ENCODE measurements at places on chromosomes 7 and 10. TPM values are rescaled to one million over a fixed set of nuclear protein-coding genes. Genes with fewer than 3 reads are reported as not detected.

Gene CBX3
- 178 TPM for total RNA-seq

Gene SSC4D
- total RNA-seq, result not detected

Gene JCAD
- 25.6 TPM for total RNA-seq

Gene IFIT5
- total RNA-seq, result 33.5 TPM

- DNase-seq, result no peak
Observed at GRCh38 chr10:66783316-66783715, 142.5 kb upstream of the LRRTM3 start.

DNA sequence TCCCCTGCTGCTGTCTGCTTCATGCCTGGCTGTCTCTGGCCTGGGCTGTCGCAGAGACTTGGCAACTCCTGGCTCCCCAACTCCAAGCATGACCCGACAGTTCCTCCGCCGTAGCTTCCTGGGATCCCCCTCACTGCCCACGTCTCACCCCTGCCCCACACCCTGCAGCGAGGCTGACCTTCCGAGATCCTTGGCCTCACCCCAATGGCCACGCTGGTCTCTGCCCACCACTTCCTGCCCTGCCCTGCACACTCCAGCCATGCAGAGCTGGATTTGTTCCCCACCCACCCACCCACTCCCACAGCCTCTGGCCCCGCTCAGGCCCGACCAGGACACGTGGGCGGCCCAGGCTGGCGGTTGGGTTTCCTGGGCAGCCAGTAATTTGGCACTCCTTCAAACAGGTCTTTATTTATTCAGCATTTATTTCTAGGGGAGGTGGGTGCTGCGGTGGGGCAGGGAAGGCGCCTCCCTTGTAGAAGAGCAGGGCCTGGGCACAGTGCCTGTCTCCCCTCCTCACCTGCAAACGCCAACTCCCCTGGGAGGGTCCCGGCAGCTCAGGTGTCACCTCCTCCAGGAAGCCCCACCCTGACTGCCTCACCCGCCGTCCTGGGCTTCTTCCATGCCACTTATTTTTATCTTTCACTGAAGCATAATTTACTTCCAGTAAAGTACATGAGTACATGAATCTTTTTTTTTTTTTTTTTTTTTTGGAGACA, 25.5 kb downstream of the GTF2IRD1 start:
- DNase-seq, result peak; percentile 54

- no peak for DNase-seq
Observed at GRCh38 chr7:50056131-50056530, 36.9 kb downstream of the ZPBP start.

DNA sequence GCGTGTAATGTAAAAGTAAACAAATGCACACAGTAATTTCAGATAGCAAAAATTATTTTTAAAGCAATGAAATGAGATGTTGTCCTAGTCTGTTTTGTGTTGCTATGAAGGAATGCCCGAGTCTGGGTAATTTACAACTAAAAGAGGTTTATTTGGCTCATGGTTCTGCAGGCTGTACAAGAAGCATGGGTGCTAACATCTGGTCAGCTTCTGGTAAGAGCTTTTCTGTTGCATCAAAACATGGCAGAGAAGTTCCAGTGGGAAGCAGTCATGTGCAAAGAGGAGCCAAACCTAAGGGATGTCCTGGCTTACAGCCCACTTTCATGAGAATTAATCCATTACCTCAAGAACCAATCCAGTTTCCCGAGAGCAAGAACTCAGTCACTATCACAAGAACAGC, 62.9 kb upstream of the MNX1 start:
- no peak for DNase-seq

- DNase-seq, result no peak
Observed at GRCh38 chr10:14478604-14479003, 147.9 kb upstream of the FRMD4A start.

DNA sequence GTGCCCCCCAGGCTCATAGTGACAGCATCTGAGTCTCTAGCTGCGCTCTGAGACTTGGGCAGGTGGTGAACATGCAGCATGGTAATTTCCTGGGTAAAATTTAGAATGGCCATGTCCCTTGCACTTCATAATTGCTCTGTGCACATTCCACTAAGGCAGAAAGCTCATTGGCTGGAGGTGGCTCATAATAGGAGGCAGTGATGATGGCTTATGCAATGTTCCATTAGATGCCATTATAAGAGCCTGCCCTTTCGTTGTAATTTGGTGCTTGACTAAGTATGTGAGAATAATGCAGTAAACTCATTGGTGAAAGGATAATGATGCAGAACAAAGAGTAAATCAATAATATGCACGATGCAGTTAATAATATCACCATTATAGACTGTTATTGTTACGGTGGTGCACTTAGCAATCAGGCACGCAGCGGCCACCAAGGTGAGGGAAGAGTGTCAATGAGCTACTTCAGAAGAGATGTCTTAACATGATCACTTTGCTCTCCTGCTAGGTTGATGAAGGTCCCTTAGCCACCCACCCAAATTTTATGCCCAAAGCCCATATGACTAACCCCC, 545.9 kb downstream of the KCNMA1 start:
- DNase-seq, result no peak

DNA sequence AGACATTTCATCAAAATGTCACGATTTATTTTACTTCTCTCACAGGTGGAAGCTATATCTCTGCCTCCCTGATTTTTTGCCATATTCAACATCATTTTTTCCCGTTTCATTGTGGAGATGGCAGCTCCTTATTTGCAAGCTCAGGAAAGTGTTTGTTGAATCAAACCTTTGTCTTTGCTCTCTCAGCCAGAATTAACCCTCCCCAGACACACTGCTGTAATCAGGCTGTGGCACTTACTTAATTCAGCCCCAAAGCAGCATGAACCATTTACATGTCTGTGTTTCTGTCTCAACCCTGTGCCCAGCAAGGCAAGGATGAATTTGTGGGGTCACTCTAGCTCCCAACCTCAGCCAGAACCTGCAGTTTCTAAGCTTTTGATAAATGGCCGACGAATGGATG, 397.2 kb downstream of the TCERG1L start:
- no peak for DNase-seq

DNA sequence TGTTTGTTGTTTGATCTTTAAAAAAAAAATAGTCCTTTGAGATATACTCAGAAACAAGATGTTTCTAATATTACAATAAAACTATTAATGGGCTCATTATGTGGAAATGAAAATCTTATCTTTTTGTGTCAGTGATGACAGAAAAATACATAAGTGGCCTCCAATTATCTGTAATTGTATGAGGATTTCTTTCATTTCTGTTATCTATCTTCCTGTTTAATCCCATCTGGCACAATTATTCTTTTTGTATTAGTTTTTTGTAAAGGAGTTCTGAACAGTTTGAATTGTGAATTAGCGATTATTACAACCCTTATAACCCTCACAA, 270.8 kb downstream of the BBS9 start:
- DNase-seq, result no peak

GRCh38 chr10:127278001-127278400, 81.6 kb upstream of the INSYN2A start:
- no peak for DNase-seq

DNA sequence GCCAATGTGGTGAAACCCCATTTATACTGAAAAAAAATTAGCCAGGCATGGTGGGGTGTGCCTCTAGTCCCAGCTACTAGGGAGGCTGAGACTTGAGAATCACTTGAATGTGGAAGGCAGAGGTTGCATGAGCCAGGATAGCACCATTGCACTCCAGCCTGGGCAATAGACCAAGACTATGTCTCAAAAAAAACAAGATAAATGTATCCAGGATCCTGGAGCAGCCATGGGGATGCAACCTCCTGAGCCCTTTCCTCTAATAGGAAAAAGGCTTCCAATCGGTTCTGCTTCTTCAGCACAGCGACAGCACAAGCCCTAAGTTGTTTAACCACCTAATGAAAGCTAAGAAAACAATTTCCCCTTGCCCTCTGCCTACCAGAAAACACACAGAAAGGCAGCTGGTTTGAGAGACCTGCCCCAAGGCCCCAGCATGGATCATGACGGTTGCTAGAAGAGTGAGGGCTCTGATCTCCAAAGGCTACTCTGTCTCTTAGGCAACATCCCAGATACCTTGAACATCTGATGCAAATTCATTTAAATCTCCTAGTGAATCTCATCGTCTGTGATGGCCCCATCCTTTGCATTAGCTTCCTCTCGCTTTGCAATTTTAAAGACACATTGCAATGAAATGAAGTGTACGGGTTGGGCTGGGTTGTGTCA, 220.8 kb downstream of the ARHGAP21 start:
- DNase-seq, result no peak

DNA sequence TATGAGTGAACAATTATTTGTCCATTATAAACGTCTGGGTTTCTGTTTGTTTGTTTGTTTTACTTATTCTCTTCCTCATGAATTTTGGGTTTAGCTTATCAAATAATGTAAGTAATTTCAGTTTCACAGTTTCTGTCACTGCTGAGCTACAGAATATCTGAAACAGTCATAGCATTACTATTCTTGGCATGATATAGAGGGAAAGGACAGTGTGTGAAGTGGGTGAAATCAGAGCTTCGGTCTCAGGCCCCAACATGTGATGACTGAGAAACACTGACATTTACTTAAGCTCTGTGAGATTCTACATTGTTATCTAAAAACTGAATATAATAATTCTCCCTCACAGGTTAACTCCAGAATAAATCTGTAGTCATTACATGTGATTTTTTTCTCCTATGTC, 8.8 kb upstream of the OR6V1 start:
- DNase-seq, result no peak

DNA sequence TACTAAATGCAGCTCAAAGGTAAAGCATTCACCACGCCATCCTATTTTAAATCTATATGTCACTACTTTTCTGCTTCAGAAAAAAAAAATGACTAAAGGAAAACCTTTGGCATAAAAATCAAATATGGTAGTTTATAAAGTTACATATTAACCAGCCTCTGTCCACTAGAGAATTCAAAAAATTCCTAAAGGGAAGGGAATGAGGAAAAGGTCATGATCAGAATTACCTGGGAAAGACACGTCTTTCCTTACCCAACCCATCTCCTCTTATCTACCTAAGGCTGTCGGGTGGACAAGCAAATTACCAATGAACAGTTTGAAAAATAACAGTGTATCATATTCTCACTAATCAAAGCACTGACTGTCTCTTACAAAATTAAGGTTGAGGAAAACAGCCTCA, 100.7 kb upstream of the TMEM106B start:
- DNase-seq, result no peak

DNA sequence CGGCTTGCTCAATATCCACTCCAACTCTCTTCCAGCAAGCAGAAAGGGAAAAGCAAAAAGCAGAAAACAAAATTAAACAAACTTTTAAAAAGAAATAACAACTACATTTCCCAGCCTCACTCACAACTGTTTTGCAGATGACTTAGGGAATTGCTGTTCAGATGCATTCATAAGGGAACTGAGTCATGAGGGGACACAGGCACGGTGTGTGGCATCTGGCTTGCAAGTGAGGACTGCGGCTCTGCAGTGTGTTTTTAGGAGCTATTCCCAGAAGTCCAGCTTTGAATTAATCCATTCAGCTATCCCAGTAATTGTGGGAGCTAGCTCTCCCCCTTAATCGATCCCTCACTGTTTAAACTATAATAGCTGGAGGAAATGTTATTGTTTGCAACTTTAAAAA, 30.3 kb downstream of the PTN start:
- DNase-seq, result no peak

GRCh38 chr7:39637400-39637799, 14.0 kb downstream of the RALA start:
- no peak for DNase-seq

DNA sequence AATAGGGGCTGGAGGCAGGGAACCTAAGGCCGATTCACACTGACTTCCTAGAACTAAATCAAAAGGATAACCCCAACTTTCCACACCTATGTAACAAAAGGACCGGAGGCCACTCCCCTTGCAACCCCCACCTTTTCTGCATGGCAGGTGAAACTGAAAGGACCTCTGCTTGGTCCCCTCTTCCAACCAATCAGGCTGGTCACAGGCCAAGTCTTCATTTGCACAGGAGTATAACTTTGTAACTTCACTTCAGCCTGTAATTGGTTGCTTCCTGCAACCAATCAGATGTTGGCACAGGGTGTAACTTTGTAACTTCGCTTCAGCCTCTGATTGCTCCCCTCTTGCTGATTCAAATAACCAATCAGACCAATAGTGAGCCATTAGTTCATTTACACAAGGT, 190.0 kb downstream of the FAM107B start:
- DNase-seq, result no peak

GRCh38 chr10:27542812-27543211, 38.7 kb downstream of the RAB18 start:
- no peak for DNase-seq

GRCh38 chr7:91690541-91691070, 189.9 kb downstream of the MTERF1 start:
- DNase-seq, result no peak

DNA sequence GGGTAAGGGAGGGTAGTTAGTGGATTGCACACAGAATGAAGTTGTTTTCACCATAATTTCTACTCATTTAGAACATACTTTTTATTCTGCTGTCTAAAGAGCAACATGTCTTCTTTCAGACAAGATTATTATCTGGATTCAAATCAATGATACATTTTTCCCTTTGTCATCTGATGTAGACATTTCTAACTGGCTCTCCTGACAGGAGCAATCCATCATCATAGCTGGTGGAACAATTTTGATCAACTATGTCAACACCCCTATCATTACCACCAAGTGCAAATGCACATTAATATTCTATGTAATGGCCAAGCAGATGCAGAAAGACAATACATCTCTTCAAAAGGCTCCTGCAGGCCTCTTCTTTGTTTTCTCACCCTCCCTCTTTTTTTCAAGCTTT, 672.9 kb upstream of the LRRTM3 start:
- DNase-seq, result no peak

Data from uterus (tissue), 4 donors.